ENCODE measurements at places on chromosomes 1 and 21.
A peak's percentile ranks its signal among the peaks of the same experiment; 100 is the strongest.

DNA sequence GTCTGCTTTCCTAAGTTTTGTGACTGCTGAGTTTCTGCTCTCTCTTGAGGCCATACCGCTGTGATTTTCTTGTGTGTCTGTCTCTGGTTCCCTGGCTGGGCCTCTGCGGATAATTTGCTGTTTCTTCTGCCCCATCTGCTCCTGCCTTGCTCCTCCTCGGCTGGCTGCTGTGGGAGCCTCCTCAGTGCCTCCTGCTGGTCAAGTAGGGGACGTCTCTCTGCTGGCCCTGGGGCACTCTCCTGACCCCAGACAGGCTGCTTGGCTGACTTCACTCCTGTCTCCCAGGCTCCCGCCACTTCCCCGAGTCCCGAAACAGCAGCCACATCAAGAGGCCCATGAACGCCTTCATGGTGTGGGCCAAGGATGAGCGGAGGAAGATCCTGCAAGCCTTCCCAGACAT lies 28.5 kb downstream of the ETNK2 start:
- DNase-seq = no peak

DNA sequence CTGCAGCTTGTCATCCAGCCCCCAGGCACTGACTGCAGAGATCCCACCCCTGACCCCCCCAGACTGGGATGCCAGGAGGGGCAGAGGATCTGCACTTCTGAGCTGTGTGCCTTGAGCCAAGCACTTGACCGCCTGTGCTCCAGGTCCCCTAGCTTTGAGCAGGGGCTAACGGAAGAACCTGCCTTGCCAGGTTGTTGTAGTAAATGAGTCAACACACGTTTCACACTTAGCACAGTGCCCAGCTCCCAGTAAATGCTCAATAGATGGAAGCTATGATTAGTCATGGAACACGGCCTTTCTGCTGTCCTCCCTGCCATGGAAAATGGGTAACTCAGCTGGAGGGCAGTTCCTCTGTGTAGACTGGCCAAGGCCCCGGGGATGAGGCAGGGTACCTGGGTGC lies 24.1 kb downstream of the IFFO2 start:
- DNase-seq = no peak

- DNase-seq = peak; percentile 68
These were observed 55.5 kb upstream of the RGS5 start for GRCh38 chr1:163258181-163258580.

- no peak for DNase-seq
These were observed 225.7 kb downstream of the TOMM20 start for GRCh38 chr1:234902774-234903547.

DNA sequence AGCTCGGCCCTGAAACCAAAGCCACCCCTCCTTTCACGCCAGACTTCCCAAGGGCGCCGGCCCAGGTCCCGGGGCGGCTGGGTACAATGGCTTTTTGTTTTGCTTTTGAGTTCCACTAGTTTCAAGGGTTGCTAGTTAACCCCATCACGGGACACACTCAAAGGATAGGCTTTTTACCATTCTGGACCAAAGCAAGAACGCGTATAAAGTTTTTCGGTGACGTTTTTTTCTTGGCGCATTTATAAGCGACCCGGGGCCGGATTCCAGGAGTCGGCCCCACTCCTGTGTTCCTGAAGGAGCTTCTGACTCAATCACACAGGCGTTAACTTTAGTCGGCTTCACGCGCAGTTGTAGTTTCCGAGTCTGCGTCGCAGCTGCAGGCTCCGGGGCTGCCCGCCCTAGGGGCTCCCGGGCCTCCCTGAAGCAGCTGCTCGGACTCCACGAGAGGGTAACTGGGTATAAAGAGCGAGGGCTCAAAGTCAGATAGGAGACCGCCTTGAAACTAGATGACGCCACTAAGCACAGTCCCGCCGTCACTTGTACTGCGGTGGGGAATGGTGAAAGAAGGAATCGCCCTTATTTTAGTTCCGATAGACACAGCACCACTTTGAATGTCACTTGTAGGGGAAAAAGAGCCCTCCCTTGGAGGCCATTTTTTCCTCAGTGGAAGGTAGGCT lies 707 bp upstream of the KLHL21 start:
- peak; percentile 71 for DNase-seq

DNA sequence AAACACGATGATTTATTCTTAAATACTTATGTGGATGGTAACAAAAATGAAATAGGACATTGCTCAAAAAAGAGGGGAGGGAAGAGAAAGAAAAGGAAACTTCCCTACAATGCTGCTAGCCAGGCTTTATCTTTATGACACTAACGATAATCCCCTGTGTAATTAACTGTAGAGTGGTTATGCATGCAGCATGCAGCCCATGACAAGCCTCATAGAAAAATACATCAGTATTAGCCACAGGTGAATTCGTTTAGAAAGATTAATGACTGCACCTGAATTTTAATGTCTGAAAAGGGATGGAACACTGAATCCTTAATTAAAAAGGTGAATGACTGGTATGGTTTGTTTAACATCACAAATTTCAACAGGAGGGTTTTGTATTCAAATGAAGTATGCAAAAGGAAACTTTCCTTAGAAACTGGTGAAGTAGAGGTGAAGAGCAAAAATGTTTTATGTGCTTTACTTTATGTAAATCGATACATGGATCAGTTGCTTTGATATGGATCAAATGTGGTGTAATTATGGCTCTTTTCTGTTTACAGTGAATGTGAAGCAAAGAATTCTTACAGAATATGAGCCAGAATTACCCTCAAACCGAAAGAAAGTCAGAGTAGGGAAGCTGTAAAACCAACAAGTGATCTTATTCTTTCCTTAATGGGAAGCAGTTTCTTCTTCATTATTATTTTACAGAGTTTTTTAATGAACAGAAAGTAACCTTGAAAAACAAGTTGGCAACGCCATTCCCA lies 569.6 kb upstream of the ADGRL2 start:
- DNase-seq = no peak

DNA sequence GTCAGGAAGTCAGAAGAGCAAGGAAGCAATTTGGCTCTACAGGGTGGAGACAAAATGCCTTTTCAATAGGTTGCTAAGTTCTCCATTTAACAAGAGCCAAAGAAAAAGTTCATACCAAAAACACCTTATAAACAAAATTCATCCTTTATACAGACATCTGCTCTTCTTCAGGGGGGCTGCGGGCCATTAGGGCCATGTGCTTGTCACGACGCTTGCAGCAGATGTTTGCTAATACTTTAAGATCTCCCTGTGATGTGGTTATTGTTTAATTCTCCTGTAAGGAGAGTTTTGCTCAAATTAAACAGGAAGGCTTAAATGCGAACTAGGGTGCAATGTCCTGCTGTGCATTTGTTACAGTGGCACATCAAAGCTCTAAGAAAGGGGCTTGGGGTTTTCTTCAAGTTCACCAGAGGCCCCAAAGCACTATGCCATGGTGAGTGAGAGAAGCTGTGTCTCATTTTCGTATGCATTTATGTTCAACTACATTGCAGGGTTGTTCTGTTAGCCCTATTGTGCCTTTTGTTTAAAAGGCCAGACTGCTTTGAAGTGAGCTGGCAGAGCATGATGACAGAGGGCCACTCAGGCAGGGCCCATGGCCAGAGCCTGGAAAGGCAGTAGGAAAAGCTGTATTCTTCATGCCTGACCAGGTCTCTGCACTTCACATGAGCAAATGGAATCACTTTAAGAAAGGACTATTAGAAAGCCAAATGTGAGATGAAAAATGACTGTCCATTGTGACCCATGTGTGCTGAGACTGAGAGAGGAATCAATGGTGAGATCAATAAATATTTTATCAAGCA lies 24.8 kb upstream of the NTPCR start:
- DNase-seq = no peak

- no peak for DNase-seq
These were observed 81.6 kb downstream of the PDE9A start for GRCh38 chr21:42735061-42735460.

GRCh38 chr1:242813490-242814091 lies 289.1 kb upstream of the PLD5 start:
- no peak for DNase-seq

- no peak for DNase-seq
These were observed 19.5 kb downstream of the HYI start for GRCh38 chr1:43434256-43434655.

DNA sequence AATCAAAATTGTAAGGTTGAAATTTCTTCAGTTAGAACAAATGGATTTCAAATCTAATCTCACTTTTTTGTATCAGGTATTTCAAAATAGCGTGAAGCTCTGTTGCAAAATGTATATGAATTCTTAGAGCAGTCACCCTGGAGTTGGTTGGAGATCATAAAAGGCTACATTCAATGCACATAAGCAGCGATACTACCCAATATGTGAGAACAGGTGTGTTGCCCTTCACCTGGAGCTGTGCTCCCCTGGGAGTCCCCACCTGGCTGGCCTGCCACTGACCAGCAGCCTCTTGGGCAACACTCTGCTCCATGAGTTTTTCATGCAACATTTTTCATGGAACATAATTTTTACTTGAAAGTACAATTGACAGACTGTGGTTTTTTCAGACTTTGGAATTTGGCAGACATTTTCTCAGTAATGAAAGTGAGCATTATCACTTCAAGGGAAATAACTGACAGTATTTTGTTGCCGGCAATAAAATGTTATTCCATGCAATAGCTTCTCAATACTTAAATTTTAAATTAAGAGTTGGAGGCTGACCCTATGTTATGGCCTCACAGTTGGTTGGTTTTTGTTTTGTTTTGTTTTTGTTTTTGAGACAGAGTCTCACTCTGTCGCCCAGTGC lies 95.1 kb downstream of the ST3GAL3 start:
- no peak for DNase-seq

GRCh38 chr1:158058237-158058985 lies 65.0 kb downstream of the KIRREL1 start:
- no peak for DNase-seq

- peak; percentile 97 for DNase-seq
These were observed 568 bp upstream of the SKI start for GRCh38 chr1:2227346-2228156.

DNA sequence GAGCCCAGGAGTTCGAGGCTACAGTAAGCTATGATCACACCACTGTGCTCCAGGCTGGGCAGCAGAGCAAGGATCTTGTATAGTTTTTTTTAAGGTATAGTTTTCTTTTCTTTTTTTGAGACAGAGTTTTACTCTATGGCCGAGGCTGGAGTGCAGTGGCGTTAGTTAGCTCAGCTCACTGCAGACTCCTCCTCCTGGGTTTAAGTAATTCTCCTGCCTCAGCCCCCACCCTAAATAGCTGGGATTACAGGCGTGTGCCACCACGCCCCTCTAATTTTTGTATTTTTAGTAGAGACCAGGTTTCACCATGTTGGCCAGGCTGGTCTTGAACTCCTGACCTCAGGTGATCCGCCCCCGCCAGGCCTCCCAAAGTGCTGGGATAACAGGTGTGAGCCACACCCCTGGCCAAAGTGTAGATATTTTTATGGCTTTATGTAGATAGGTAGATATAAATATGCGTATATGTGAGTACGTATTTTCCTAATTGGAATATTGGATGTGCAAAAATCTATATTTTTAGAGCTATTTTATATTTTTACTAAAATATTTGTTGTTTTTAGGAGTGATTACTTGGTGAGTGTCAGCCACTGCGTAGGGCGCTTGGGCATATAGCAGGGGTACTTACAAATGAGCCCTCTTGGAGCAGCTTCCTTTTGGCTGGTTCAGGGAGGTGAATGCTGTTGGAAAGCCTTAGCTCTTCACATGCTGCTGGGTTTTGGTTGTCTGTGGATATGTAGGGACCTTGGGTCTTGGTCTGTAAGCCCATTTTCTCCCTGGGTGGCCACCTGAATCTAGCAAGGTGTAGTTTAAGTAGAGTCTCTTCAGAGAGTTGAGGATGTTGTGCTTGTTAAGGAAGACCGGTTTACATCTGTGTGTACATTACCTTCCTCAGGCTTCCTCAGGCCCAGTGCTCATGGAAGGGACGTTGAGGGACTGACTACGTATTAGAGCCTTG lies 9.5 kb downstream of the KDM4A start:
- DNase-seq = no peak

DNA sequence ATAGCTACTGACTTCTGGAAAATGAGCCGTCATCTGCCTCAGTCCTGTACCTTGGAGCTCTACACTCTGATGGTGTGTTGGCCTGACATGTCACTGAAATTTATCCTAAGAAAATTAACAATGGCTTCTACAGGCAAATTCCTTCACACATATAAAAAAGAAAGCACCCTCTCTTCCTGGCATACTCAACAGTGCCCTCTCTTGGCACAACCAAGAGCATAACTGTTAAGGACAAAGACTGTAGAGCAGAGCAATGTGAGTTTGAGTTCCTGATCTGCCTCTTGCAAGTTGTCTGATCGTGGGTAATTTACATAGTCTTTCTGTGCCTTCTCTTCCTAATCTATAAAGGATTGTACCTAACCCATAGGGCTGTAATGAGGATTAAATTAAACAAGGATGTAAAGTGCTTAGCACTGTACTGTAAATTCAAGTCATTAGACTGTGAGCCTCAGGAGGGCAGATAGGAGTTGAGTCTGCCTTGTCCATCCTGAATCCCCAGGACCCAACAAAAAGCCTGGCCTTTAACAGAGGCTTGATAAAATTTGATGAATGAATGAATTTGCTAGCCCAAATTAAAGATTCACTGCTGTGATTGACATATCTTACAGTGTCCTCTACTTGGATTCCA lies 83.5 kb downstream of the SYF2 start:
- peak; percentile 3 for DNase-seq

- no peak for DNase-seq
These were observed 55.3 kb downstream of the ETS2 start for GRCh38 chr21:38861056-38861455.

GRCh38 chr21:31529406-31529805 lies 130.1 kb upstream of the SOD1 start:
- DNase-seq = no peak

GRCh38 chr1:227428803-227429202 lies 110.5 kb upstream of the CDC42BPA start:
- DNase-seq = no peak

- DNase-seq = no peak
These were observed 84.8 kb downstream of the CAMTA1 start for GRCh38 chr1:6870086-6870485.

- no peak for DNase-seq
These were observed 8.2 kb upstream of the CBR3 start for GRCh38 chr21:36126621-36127110.

DNA sequence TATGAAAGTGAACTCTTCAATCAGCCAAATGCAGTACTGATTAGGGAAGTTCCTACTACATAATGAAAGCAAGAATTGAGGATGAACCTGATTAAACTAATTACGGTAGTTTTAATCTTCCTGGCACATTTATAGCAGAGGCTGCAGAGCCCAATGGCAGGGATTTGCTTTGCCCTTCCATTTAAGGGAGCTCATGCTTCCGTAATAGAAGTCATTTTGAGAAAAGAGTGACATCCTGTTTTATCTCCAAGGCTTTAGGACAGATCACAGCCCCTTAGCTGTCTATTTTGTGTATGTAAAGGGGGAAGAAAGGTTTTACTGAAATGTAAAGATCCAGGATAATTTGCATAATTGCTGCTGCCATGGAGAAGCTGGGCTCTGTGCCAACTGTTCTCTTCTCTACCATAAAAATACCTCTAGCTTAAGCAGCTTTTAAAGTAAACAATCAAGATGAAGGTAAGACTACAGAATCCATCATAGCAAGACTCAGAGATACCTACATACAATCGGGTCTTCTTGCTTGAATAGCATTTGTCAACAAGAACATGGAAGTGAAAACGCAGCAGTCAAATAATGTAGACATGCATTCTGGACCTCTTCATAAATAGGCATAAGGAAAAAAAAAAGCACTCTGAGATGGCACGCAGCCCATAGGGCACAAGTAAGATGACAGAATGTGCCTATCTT lies 62.5 kb downstream of the ASH1L start:
- DNase-seq = no peak
